ENCODE measurements at places on chromosomes 12 and 14.

GRCh38 chr12:31206038-31206670, 119.8 kb downstream of the SINHCAF start:
- DNase-seq: no peak

DNA sequence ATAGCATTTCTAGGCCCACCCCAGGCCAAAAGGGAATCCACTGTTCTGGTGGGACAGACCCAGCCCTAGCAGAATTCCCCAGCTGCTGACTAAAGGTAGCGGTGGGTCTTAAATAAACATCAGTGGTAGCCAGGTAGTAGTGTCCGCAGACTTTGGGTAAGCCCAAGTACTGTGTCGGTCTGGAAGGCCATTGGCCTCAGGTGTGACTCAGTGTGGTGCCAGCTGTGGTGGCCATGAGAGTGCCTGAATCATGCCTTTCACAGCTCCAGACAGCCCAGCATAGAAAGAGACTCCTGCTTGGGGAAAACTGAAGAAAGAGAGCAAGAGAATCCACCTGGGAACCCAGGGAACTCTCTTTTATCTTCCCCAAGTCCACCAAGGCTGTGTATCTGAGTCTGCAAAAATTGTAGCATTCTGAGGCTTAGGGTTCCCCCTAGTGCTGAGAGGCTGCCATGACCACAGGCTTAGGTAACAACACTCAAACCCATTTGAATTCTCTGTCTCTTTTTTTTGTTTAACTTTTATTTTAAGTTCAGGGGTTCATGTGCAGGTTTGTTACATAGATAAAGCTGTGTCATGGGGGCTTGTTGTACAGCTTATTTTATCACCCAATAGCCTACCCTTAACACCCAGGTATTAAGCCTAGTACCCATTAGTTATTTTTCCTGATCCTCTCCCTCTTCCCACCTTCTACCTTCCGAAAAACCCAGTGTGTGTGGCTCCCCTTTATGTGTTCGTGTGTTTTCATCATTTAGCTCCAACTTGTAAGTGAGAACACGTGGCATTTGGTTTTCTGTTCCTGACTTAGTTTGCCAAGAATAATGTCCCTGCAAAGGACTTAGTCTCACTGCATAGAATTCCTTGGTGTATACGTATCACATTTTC, 16.7 kb upstream of the CD163L1 start:
- DNase-seq: no peak

- DNase-seq: no peak
Measured at GRCh38 chr12:48349471-48349870, 1.2 kb downstream of the ZNF641 start.

- DNase-seq: no peak
Measured at GRCh38 chr12:63353559-63353958, 202.6 kb upstream of the AVPR1A start.

Measured in NCI-H1417 treated with DMSO at 0.1 percent for 48 hours (cell line).